ENCODE measurements at places on chromosomes 11 and 22.

DNA sequence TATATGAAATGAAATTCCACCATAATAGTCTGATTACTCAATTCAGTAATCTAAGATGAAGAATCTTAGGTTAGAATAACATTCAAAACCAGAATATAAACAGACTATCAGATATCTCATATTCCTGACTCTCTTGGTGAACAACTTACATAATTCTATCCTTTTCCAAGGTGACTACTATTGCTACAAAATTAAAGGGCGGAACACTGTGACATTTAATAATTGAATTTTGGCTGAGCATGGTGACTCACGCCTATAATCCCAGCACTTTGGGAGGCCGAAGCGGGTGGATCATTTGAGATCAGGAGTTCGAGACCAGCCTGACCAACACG lies 34.4 kb downstream of the RDX start:
- no peak for DNase-seq

DNA sequence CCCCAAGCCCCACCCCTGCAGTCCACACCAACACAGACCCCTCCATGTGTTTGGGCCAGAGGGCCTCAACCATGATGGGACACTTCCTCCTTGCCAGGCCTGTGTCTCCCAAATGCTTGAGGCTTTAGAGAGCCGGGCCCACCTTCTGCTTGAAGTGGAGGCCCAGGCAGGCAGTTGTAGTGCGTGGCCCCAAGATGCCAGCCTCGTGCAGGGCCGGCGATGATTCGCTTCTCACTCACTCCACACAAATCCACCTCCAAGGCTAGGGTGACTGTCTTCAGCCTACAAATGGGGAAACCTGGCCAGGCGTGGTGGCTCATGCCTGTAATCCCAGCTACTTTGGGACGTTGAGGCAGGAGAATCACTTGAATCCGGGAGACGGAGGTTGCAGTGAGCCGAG lies 5.7 kb downstream of the PRR5 start:
- DNase-seq, result no peak

DNA sequence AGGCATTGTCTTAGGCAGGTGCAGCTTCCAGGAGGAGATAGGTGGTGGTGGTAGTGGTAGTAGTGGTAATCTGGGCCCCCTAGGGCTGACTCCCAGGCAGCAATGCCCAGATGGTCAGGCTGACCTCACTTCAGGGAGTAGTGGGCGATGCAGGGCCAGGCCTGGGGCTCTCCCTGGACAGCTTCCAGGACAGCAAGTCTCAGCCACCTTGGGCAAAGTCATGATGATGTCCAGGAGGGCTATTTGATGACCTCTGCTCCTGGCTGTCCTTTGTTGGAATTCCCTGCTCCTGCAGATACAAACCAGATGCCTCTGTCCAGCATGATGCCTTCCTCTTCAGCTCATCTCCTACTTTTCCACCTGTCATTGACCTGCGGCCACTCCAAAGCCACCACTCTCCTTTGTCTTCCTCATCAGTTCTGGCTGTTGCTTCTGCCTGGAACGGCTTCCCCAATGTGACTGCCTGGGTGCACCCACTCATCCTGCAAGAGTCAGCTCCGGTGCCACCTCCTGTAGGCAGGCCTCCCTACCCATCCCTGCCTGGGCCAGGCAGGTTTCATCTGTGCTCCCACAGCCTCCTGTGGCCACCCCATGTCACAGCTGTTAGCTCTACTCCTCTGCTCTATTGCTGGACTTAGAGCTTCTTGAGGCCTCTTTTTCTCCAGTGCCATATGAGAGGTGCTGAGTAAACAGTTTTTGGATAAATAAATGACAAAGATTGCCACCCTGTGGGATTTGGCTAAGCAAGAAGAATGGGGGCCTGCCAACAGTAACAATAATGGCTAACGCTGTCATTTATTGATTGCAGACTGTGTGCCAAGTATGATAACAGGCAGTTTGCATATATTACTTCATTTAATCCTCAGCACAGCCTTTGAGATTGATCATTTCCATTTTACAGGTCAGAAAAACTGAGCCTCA lies 172.9 kb upstream of the NECTIN1 start:
- DNase-seq, result no peak

DNA sequence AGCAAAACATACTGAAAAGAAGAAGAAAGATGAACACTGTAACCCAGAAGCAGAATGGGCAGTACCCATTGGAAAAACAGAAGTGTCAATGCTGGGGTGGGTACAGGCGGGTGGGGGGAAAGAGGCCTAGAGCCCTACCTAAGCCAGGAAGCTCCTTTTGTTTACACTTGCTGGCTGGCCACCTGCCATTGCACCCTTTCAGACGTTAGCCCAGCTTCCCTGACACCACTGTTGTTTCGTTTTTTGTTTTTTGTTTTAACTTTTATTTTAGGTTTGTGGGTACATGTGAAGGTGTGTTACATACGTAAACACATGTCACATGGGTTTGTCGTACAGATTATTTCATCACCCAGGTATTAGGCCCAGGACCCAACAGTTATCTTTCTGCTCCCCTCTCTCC lies 55.4 kb downstream of the PLEKHA7 start:
- DNase-seq, result no peak

- no peak for DNase-seq
These were observed 1.3 kb upstream of the NDUFV1 start for GRCh38 chr11:67605231-67606011.

- no peak for DNase-seq
These were observed 4.0 kb upstream of the MCAM start for GRCh38 chr11:119320776-119321524.

DNA sequence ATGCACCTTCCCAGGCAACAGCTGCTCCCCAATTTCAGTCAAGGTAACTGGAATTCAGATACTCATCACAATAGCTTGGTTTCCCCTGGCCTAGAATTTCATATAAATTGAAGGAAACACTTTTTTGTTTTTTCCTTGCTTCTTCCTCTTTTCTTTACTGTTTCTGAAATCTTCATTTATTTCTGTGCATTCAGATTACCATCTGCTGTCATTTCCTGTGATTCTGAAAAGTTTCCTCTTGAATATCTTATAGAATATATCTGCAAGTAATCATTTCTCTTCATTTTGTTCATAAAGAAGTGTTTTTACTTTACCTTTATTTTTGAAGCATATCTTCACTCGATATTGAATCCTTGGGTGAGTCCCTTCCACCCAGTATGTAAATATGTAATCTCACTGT lies 85.3 kb downstream of the GAB4 start:
- no peak for DNase-seq

DNA sequence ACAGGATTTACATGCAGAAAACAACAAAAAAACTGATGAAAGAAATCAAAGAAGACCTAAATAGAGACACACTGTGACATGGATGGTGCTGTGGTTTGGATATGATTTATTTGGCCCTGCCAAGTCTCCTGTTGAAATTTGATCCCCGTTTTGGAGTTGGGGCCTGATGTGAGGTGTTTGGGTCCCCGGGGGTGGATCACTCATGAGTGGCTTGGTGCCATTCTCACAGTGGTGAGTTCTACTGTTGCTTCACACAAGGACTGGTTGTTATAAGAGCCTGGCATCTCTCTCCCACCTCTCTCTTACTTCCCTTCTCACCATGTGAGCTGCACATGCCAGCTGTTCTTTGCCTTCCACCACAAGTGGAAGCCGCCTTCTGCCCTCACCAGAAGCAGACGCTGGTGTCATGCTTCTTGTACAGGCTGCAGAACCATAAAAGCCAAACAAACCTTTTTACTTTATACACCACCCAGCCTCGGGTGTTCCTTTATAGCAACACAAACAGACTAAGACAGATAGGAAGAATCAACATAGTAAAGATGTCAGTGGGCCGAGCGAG lies 7.8 kb upstream of the RTL6 start:
- no peak for DNase-seq

DNA sequence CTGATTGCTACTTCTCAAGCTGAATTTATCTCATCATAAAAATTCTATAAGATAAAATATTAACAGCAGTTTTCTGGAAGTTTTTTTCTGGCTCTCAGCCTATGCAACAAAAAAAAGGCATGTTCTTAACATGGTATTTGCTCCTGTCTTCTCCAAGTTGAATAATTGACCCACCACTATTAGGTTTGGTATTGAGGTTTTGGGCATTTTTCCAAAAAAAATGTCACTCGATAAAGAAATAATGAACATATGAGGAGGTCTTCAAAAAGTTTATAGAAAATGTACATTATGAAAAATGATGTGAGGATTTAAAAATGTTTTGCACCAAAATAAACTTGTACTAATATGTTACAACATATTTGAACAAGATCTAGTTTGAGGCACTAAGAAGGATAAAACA lies 808.6 kb upstream of the RAG2 start:
- DNase-seq, result no peak

- no peak for DNase-seq
These were observed 4.9 kb upstream of the TTLL1 start for GRCh38 chr22:43094085-43094484.

DNA sequence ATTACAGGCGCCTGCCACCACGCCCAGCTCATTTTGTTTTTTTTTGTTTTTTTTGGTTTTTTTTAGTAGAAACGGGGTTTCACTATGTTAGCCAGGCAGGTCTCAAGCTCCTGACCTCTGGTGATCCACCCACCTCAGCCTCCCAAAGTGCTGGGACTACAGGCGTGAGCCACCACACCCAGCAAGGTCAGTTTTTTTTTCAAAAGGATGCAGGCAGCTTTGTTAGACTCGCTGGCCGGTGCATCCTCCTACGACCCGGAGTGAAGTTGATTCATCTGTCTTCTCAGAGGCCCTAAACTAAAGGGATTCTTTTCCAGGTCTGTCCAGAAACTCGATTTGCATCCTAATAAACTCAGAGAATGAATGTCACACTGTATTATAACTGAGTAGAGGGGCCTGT lies 182.3 kb downstream of the DBX1 start:
- no peak for DNase-seq

DNA sequence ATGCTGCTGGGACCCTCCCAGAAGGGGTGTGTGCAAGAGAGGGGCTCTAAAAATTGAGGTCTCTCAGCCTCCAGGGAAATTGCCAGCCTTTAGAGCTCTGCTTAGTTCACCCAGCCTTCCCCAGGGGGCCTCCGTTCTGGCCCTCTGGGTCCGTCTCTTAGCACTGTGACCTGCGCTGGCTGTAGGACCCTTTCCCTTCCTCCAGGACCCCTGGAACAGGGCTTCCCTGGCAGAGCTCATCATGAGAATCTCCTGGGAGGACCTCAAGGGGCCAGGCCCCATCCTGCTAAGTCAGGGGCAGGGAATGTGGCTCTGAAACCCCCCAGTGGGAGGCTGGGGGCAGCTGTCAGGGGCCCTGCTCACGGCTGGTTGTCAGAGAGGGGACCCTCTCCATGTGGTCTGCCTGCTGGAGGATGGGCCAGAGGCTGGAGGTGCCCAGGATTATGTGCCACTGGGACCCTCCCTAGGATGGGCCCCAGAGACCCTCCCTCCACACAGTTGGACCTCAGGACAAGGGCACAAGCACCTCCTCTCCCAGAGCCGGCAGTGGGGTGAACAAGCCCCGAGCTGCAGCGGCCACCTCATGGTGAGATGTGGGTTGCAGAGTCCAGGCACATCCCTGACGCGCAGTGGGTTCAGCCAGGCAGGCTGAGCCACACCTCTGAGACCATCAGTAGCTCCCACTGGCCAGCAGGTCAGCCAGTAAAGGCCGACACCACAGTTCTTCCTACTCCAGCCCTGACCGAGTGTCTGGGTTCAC lies 27.1 kb upstream of the GAL start:
- no peak for DNase-seq

DNA sequence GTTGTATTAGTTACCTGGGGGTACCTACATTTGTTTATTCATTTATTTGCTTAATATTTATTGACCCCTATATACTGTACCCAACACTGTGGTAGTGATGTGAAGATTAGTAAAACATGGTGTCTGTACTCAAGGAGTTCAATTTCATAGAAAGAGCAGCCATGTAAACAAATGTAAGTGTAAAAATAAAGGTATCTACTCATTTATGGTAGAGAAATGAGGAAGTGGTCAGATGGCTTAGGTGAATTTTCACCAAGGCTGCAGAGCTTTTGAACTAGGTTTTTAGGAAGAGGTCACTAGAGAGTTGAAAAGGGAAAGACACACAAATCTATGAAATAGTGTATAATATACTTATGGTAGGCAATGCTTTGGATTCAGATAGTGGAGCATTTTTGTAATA lies 11.1 kb downstream of the CTR9 start:
- DNase-seq, result no peak

- DNase-seq, result no peak
These were observed 23.7 kb downstream of the EXPH5 start for GRCh38 chr11:108569896-108570295.

GRCh38 chr22:26122920-26123468 lies 46.3 kb upstream of the SEZ6L start:
- no peak for DNase-seq

DNA sequence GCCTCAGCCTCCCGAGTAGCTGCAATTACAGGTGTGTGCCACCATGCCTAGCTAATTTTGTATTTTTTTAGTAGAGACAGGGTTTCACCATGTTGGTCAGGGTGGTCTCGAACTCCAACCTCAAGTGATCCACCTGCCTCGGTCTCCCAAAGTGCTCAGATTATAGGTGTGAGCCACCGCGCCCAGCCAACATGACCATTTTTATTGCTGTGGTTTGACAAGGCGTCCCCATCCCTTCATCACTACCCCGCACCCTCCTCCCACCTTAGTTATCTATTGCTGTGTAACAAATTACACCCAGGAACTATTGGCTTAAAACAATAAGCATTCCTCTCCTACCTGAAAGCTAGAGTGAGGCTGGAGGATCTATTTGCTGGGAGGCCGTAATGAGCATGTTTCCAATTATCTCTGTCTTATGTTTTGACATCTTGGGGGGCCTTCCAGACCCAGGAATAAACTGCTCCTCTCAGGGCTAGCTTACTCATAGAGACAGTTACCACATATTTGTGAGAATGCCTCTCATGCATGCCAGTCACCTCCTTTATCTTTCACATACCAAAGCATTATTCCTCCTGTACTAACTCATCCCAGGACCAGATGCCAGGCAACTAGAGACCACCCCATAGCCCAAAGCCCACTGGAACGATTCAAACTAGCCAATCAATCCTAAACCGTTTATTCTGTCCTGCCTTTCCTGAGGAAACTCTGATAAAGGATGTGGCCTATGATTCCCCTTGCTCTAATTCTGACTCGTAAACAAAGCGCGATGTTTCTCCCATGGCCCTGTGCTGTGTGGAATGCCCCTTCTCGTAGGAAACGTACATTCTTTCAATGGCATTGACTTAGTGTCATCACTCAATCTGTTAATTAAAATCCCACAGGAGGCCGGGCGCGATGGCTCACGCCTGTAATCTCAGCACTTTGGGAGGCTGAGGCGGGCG lies 19.4 kb downstream of the SNU13 start:
- DNase-seq, result no peak
